ENCODE measurements at places on chromosomes 16 and 17. TPM values are rescaled to one million over a fixed set of nuclear protein-coding genes. Genes with fewer than 3 reads are reported as not detected.
A peak's percentile ranks its signal among the peaks of the same experiment; 100 is the strongest.

The GPATCH8 gene
- total RNA-seq, result 23.8 TPM

The LRRC36 gene
- not detected for total RNA-seq

The ARL5C gene
- total RNA-seq, result not detected

- no peak for DNase-seq
Measured at GRCh38 chr17:34339138-34339770, 17.0 kb upstream of the CCL13 start.

The ZG16B gene
- not detected for total RNA-seq

The ST3GAL2 gene
- 24.2 TPM for total RNA-seq

The GNG13 gene
- total RNA-seq, result not detected

- DNase-seq, result no peak
Measured at GRCh38 chr17:600576-601243, 113.9 kb downstream of the VPS53 start.

The TP53TG3C gene
- total RNA-seq, result not detected

- peak; percentile 49 for DNase-seq
Measured at GRCh38 chr17:22703204-22703603, 1010.9 kb downstream of the KCNJ18 start.

DNA sequence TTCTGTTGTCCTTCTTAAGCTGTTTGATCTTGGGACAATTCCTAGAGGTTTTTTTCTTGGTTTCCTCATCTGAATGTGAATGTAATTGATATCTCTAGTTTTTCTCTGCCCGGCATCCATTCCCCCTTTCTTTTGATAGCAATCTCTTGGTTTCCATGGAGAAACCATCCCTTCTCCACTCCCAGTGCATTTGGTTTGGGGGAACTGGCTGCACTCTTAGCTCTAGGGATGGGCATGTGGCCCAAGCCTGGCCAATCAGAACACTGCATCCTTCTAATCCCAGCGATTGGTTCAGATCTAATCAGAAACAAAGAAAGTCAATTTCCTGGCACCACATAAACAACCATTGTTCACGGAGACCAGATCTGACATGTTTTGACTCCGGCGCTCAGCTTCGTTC, 45.1 kb downstream of the IRX3 start:
- no peak for DNase-seq

- no peak for DNase-seq
Measured at GRCh38 chr17:63247706-63248105, 198.4 kb downstream of the CYB561 start.

The ARHGAP44 gene
- 8.3 TPM for total RNA-seq

GRCh38 chr16:15847611-15848175, 9.1 kb downstream of the MYH11 start:
- DNase-seq, result no peak

DNA sequence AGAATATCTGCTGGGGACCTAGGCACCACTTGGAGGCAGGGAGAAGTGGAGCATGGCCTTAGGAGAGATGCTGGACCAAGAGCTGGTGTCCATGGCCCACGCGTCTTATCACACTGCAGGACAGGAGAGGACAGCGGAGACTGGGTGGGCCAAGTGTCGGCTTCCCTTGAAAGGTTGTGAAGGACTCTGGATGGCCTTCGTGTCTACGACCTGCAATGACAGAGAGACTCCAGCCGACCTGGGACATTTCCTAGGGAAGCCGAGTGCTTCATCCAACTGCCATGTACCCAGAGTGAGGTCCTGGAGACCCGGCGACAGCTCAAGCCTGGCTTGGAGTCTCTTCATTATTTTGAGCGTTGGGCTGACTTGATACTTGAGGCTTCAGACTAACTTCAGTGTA, 20.5 kb downstream of the C1QTNF1 start:
- DNase-seq, result peak; percentile 43

DNA sequence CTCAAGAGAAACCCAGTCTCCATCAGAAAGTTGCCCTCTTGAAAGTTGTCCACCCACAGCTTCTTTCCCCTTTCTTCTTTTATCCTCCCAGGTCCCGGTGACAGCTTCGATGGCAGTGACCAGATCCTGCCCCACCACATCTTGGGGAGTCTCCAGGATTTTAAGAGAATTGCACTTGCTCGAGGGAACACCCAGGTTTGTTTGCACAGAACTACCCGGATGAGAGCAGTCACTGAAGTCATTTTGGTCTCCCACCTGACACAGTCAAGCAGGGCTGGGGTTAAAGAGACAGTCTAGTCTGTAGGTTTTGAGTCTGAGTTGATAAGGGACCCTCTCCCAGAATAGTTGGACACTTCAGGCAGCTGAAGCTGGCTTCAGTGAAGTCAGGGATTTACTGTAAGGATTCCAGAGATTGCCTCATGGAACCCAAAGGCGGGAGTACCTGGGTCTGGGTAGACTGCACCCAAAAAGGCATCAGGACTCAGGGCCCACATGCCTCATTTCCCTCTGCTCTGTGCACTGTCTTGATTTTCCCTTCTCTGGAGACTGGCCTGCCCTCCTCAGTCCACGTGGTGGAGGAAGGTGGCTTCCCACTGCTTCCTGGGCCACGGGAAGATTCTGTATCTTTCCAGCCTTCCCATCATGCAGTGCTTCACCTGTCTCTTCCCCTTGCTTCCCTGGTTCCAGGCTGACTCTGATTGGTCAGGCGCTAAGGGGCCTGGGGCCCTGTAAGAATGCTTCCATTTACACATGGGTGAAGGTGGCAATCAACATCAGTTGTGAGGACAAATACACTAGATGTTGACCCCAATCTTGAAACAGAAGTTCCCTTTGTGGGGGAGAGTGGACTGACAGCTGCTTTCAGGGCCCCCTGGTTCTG, 9.5 kb downstream of the MYCBPAP start:
- DNase-seq, result no peak

The HSD3B7 gene
- total RNA-seq, result 5.4 TPM
